ENCODE measurements at places on chromosomes 3 and 15. TPM values are rescaled to one million over a fixed set of nuclear protein-coding genes. Genes with fewer than 3 reads are reported as not detected.

CAPN7 gene
- polyA plus RNA-seq, result 51.7 TPM

WWTR1 gene
- polyA plus RNA-seq, result 104 TPM

DNA sequence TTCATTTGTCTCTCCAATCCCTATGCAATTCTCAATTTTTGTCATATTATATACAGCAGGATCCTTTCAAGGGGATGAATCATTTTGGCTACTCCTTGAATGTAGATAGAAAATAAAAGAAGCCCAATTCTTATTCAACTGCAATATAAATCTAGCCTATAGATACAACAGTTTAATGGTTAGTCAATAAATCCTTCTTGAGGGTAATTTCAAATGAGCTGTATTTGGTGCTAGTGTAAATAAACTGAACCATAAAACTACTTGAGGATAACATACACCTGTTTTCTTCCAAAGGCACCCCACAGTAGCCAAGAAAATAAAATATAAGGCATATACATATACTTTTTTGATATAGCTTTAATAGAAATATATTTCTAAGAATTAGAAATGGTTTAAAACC is 830.3 kb downstream of the ROBO1 start:
- DNase-seq, result no peak

DNA sequence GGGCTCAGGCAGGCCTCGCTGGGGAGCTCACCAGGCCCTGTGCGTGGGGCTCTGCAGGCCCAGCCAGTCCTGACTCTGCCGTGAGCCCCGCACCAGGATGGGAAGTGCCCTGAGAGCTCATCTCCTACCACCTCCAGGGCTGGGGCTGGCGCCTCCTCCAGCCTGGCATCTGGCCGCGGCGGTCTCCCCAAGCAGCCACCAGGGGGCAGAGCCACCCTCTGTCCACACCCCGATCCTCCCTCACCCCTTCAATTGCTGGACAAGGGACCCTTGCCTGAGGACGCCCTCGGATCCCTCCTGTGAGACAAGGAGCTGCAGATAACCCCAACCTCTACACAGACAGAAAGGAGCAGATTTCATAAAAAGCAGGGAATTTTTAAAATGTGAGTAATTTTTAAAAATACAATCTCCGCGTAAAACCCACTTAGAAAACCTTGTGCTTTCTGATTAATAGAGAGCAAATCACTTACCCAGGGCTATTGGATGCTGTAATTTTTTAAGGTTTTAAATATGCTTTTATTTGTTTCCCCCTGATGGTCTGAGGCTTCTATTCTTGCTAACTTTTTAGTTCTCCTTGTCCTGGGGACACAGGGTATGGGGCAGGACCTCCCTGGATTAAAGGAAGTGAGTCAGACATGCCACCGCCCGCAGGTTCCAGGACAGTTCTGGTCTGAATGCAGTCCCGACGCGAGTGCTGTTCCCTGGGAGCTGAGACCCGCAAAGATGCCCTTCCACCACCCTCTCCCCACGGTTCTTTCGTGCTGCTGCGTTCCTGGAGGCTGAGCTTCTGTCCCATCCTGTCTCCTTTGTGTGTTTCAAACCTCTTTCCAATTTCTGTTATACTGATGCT is 52.3 kb upstream of the CHRNA7 start:
- peak; percentile 85 for DNase-seq

SLC6A11 gene
- polyA plus RNA-seq, result 0.07 TPM

DNA sequence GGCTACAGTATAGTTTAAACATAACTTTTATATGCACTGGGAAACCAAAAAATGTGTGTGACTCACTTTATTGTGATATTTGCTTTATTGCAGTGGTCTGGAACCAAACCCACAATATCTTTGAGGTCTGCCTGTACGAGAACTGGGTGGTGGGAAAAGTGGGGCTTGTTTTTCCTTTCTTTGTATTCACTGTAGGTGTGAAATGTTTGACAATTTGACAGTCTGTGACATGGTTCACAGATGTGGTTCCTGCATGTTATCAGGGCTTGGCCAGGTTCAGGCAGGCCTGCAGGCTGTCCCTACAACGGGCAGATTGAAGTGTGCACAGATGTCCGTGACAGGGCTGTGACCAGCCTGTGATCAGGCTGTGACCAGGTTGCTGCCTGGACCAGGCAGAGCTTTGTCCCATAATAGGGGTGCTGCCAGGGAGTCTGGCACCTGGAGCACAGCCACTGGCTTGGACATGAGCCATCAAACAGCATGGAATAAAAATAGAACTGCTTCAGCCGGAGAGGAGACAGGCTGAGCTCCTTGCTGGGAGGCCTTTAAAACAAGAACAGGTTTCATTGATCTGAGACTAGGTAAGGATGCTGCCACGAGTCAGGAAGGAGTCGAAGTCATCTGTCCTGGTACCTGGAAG is 61.0 kb downstream of the KLF13 start:
- no peak for DNase-seq

- no peak for DNase-seq
Observed at GRCh38 chr15:72965671-72966070, 86.6 kb upstream of the NEO1 start.

- DNase-seq, result no peak
Observed at GRCh38 chr3:114323546-114324254, 29.9 kb downstream of the TIGIT start.

DNA sequence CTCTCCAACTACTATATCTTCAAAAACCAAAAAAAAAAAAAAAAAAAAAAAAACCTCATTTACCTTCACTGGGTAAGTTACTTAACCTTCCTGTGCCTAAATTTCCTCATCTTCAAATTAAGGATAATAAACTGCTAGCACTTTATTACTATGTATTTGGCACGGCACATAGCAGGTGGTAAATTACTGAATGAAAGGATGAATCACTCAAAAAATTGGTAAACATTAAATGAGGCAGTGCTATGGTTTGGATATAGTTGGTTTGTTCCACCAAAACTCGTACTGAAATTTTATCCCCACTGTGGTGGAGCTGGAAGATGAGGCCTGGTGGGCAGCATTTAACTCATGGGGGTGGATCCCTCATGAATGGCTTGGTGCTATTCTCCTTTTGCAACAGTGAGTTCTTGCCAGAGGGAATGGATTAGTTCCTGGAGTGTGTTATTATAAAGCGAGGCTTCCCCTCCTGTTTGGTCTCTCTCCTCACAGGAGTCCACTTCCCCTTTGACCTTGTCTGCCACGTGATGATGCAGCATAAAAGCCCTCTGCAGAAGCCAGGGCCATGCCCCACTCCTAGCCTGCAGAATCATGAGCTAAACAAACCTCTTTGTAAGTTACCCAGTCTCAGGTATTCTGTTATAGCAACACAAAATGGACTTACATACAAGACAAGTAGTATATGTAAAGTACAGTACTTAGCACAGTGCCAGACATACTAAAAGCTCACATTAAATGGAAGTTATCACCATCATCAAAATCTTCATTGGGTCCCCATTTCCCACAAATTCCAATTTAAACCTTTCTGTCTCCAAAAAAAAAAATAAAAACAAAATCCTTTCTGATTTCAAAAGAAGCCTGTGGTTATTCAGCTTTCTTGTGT is 20.6 kb downstream of the DCUN1D1 start:
- no peak for DNase-seq

DNA sequence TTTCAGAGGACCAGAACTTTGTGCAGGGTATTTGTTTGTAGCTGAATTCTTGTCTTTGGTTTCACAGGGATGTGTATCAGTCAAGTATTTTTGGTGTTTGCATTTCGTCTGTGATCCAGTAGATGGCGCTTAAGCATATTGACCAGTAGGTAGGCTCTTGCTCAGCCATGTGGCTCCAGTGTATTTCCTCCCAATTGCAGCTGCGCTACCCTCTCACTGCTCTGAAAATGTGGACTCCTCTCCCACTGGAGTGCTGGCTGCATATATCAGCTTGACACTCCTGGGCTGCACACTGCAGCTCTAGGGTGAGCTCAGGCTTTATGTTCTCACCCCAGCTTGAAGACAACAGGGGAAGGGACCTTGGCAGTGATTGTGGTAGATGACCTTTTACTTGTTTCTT is 1264.3 kb upstream of the ALCAM start:
- no peak for DNase-seq

- no peak for DNase-seq
Observed at GRCh38 chr3:71026634-71027578, 556.6 kb downstream of the FOXP1 start.

- peak; percentile 6 for DNase-seq
Observed at GRCh38 chr3:39668420-39668819, 141.0 kb upstream of the MYRIP start.

SLC27A2 gene
- polyA plus RNA-seq, result 11.3 TPM

DNA sequence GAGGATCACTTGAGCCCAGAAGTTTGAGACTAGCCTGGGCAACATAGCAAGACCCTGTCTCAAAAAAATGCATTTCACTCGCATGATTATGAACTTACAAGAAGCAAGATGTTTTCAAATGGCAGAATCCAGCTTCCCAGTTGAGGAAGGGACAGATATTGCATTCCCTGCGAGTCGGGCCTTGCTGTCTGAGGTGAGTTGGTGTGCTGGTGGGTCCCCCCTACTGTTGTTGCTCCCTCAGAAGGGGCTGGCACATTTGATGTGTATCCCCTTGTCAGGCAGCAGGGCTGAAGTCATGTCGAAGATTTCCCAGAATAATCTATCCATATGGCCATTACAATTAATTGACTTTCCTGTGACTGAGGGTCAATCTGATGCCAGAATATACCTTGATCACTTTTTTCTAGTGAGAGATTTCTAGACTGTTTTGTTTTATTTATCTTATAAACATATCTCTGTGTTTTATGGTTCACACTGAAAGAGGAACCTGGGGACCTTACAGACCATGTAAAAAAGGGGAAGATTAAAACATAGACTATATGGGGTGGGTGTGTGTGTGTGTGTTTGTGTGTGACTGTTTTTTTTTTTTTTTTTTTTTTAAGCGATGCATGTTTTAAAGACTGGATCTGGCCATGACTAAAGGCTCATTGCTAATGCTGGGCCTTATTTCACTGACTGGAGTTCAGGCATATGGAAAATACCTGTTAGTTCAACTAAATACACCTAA is 112.1 kb upstream of the MRPS22 start:
- no peak for DNase-seq

GRCh38 chr3:37787153-37787867 is 74.4 kb upstream of the CTDSPL start:
- no peak for DNase-seq

- DNase-seq, result no peak
Observed at GRCh38 chr3:185115371-185115770, 37.5 kb downstream of the C3orf70 start.

DNA sequence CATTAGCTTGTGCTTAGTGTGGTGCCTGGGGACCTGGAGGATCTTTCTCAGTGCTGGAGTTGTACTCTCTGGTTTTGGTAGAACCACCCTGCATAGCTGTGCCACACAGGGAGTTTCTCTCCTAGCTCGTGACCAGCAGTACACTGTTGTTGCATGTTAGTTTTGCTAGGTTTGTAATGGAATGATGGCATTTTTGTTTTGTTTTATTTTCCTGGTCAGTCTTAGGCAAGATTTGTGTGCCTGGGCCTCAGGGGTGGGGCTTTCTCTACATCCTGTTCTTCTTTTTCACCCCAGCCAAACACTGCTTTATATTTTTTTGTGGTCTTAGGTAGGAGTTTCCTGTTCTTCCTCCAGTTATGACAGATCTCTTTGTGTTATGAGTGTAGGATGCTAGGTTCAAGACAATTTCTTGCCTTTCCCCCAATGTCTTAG is 534.5 kb upstream of the KCNMB2 start:
- DNase-seq, result no peak

TMEM212 gene
- 3.6 TPM for polyA plus RNA-seq

DNA sequence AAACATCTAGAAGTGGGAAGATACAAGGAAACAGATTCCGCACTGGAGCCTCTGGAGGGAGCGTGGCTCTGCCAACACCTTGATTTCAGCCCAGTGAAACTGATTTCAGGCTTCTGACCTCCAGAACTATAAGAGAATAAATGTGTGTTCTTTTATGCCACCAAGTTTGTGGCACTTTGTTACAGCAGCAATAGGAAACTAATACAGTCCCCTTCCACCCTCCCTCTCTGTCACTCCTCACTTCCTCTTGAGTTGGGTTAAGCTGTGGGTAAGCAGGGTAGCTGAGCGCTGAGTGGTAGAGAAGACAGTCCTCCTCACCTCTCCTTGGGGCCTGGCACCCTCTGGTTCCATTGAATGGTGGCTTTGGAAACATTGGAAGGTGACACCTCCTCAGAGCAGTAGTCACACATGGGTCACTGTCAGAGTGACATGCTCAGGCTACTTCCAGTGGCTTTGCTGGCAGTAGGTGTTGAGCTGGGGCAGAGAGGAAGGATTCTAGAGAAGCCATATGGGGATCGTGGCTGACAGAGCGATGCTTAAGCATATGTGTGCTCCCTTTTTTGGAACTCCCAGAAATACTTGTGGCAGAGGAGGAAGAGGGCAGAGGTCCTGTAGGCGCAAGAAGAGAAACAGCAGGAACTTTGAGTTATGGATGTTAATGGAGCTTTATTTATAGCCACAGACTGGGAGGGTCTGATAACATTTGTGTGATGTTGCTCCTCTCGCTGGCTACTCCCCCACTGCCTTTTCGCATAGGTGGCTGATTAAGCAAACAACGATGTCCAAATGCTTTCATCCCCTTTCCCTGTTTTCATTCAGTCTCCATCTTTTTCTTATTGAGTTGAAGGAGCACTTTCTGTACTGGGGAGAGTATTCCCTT is 14.8 kb upstream of the HCN4 start:
- DNase-seq, result no peak

GRCh38 chr3:41845826-41846225 is 116.1 kb downstream of the ULK4 start:
- no peak for DNase-seq

DNA sequence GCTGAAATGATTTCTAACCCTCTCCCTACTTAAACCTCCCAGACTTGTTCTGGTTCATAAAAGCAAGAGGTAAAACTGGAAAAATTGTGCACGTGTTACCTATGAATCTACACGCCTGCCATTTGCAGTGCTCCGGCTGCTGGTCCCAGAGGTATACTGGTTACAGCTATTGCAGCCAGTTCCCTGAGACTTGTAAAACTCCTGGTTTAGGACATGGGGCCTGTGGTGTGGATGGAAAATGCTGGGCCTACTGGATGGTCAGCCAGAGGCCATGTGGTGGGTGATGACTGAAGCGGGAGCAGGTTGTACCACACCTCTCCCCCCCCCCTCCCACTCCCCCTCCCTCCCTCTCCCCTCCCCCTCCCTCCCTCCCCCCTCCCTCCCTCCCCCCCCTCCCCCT is 45.0 kb downstream of the SENP2 start:
- no peak for DNase-seq

DNAJA4 gene
- polyA plus RNA-seq, result 44.7 TPM
